ENCODE measurements at places on chromosomes 16 and 17. TPM values are rescaled to one million over a fixed set of nuclear protein-coding genes. Genes with fewer than 3 reads are reported as not detected.

DNA sequence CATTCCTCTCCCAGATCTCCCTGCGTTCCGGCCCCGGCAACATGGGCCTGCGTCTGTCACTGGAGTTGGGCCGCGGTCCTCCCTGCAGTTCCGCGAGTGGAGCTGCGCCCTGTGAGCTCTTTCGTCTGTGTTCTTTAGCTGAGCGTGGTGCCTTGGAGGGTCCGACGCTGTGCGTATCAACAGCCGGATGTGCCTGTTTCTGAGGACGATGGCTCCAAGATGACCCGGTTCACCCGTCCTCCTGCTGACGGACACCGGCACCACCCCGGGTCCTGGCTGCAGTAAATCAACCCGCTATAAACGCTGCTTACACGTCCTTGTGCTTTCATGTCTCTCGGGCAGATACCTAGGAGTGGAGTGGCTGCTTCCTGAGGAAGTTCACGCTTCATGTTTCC lies 44.8 kb upstream of the GNG13 start:
- DNase-seq = no peak

DNA sequence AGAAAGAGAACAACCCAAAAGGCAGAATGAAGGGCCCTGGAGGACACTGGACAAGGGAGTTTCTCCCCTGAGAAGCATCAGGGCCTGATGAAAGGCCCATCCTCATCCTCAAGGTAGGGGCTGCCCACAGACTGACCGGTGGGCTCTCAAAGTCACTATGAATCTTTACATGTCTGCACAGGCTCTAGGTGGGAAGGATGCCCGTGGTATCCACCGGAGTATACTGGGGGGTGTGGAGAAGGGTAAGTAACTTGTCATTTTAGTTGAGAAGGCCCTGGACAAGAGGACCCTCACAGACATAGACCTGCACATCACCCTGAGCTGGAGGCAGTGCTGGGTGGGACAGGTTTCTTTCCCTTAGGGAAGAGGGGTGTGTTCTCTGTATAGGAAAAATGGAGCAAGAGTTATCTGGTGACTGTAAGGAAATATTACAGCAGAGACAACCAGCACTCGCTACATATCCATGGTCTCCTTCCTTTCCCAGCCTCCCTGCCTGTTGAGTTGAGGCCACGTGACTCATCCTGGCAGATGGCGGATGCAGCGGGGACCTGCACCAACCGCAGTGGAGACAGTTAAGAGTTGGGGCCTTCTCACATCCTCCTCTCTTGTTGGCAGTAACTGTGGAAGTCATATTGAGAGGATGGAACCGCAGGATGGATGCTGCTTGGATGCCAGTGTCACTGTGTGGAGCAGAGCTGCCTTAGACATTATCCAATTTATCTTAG lies 45.6 kb upstream of the KCNJ12 start:
- DNase-seq = no peak

DNA sequence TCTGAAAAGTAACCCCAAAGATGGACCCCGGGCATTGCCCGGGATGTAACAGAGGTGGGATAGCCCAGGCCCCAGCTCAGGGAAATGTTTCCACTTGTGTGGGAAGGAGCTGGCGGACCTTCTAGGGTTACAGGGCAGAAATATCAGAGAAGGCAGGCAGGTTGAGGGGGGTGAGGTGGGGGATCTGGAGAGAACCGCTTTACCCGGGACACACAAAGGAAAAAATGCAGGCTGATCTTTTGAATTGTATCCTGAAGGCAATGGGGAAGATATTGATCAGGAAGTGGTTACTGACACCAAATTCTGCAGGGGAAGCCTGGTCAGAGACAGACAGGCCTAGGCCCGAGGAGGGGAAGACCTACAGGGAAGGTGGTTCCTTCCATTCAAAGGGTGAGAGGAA lies 3.5 kb downstream of the SLC47A1 start:
- no peak for DNase-seq

The FBXO39 gene
- 0.11 TPM for polyA plus RNA-seq

GRCh38 chr16:56910112-56910511 lies 21.8 kb upstream of the HERPUD1 start:
- no peak for DNase-seq

GRCh38 chr16:88694221-88695087 lies 8.1 kb upstream of the SNAI3 start:
- no peak for DNase-seq

The C1QTNF1 gene
- polyA plus RNA-seq = 2.0 TPM

- DNase-seq = no peak
Observed at GRCh38 chr16:78837706-78838105, 738.3 kb downstream of the WWOX start.

DNA sequence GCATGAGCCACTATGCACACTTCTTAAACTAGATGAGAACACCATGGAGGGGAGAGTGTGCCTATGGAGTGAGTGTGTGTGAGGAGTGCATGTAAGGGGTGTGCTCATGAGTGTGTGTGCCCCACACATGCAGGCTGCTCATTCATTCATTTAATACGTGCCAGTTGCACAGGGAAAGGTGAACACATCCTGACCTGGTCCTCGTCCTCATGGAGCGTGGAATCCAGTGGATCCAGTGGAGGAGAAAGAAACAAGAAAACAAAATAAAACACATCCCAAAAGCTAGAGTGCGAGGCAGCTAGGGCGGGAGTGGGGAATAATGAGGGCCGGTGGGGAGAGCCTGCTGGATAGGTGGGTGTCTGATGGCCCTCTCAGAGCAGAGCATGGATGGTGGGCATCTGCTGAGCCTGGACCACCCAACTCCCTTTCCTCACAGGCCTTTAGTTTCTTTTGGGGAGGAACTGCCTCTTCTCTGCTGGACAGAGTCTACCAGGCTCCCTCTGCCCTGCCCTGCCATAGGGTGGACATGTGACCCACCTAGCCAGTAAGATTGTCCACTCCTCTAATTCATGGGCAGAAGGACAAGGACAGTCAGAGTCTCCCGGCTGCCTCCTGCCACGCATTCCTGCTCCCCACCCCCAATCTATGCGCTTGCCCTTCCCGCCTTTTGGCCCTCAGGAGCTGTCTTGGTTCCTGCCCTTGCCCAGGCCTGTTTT lies 204.3 kb downstream of the RAB11FIP4 start:
- no peak for DNase-seq

DNA sequence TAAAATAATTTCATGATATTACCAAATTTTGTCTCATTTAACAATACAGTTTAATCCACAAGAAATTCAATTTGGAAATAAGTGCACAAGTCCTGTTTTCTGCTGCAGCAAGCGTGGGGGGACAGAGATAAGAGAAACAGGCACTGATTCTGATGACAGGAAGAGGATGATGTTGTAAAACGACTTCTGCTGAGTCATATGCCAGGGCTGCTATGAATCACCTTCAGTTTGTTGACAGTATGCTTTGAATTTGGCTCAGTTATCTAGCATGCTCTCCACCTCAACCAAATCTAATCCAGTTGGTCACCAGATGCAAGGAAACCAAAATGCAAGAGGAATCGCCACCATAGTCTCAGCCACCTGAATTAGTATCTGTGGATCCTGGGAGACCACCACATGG lies 244.1 kb upstream of the MON1B start:
- DNase-seq = no peak

The BCO1 gene
- polyA plus RNA-seq = 3.0 TPM

DNA sequence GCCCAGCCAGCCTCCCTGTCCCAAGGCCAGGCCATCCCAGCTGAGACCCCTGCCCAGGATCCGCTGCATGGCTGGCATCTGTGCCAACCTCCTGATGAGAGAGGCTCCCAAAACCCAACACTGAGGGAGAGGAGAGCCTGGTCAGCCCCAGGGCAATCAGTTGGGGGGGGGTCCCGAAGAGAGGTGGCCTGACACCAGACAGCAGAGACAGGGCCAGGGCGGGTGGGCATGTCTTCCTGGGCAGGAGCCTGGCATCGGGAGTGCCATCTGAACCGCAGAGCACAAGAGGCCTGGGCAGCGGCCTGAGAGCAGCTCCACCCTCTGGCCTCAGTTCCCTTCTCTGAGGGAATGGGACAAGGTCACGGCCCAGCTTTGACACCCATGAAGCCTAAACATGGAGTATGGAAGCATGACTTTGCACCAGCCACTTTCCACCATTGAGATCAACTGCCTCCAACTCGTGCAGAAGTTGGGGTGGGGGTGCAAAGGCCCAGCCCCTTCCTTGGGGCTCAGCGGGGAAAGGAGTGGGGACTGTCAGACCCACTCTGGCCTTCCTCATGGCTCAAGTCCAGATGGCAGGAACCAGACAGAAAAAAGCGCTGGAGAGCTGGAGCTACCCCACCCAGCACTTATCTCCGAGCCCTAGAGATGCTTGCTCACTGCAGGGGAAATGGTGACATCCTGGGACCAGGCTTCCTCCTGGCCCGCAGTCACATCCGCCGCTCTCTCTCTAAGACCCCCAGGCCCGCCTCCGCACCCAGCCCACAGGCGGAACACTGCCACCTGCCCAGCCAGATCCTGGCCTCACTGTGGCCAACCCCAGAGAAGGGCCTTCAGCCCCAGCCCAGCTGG lies 9.7 kb downstream of the RHBDF2 start:
- DNase-seq = no peak

The AMDHD2 gene
- polyA plus RNA-seq = 33.1 TPM

DNA sequence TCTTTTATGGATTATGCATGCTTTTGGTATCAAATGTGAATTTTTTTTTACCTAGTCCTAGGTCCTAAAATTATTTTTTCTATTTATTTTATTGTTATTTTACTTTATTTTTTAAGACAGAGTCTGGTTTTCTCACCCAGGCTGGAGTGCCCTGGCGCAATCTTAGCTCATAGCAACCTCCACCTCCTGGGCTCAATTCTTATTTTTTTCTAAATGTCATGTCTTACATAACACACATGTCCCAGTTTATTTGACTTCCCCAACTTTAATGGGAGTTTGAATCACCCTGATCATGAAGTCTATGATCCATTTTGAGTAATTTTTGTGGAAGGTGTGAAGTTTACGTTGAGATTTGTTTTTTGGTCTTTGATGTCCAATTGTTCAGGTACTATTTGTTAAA lies 3.3 kb upstream of the CCL18 start:
- DNase-seq = no peak

- peak; percentile 94 for DNase-seq
Observed at GRCh38 chr17:74379495-74380085, 12.3 kb downstream of the GPR142 start.

DNA sequence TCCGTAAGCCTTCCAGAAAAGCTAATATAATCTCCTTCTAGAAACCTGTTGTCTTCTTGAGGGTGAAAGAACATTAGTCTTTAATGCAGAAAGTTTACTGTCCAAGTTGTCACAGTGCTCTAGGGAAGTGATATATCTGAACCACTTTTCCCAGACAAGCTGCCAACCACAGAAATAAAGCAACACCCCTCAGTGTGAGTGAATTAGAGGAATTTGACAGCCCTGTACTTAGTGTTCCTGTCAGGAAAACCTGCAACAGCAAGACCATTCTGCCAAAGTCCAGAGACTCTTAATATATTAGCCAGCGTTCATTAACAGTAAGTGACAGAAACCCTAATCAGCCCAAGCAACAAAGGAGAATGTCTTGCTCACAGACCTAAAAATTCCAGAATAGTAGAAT lies 137.7 kb downstream of the KATNIP start:
- DNase-seq = no peak

DNA sequence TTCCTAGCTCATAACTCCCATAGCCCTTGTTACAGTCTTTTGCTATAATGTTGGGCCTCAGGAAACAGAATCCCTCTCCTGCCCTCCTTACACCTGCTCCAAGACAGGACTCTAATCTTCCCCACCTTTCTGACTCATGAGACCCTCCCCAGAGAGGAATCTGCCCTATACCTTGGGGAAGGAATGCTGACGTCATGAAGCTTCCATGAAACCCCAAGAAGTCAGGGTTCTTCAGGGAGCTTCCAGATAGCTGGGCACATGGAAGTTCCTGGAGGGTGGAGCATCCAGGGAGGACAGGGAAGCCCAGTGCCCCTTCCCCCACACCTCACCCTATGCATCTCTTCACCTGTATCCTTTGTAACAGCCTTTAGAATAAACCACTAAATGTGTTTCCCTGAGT lies 285.7 kb downstream of the SOX9 start:
- no peak for DNase-seq

DNA sequence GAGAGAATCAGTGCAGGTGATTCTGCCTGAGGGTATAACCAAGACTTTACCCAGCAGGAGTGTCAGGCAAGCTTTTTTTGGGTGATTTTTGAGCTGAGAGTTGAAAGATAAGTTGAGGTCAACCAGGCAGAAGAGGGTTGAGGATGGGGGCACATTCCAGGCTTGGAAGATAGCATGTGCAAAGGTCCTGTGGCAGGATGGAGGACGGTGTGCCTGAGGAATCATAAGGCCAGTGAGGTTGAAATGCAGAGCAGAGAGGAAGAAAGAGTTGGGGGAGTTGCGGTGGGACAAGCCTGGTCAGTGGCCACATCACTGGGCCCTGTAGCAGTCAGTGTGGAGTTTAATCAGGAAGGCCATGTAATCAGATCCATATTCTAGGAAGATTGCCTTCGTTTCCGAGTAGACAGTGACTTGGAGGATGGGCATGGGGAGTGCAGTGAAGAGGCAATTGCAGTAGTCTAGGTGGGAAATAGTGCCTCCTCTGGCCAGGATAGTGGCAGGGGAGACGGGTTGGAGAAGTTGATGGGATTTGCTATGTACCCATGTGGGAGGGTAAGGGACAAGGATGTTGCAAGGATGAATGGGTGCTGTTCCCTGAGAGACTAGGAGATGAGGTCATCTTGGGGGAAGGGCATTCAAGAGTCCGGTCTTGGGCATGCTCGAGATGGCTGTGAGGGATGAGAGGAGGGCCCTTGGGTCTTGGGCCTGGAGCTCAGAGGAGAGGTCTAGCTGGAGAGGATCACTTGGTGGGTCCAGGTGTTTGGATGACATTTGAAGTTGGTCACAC lies 3.9 kb downstream of the PLEKHG4 start:
- DNase-seq = no peak

- DNase-seq = no peak
Observed at GRCh38 chr16:56589141-56590039, at the start of gene MT3. MT3 (plus strand) TSS chr16:56589528; CDS start chr16:56589591, 63 bp downstream.

DNA sequence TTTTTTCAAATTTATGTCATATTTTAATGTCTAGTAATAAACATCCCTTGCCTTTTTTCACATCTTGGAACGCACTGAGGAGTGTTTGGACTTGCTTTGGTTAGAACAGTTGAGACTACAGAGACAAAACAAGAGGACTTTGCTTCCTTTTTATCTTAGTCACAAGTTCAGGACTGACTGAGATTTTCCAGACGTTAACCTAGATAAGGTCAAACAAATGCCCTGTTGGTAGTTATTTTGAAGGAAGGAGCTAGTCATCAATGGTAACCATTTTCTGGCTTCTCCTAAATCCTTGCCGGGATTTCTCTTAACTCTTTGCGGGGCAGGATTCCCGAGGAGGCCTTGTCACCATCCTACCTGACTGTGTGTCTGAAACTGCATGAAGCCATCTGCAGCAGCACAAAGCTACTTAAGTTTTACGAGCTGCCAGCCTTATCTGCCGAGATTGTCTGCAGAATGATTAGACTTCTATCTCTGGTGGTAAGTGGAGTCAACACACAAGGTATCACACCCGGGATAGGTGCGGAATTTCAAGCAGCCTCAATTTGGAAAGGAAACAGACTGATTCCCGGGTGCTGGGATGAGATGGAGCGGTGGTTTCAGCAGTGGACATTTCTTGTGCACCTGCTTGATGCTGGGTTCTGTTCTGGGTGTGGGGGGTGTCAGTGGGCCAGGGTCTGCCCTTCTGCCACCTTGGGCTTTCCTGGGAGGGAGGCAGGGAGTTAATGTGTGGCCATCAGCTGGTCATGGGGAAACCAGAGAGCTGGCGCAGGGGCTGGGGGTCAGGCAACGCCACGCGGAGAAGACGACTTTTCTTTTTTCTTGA lies 48.3 kb downstream of the RNF213 start:
- DNase-seq = no peak

The SDR42E2 gene
- polyA plus RNA-seq = 0.22 TPM

- DNase-seq = no peak
Observed at GRCh38 chr16:73176577-73177013, 128.7 kb upstream of the ZFHX3 start.

- DNase-seq = no peak
Observed at GRCh38 chr16:8935989-8936388, 27.7 kb downstream of the USP7 start.

The PROCA1 gene
- 6.3 TPM for polyA plus RNA-seq

Data from right renal pelvis (tissue), 4 donors.